Tibial nerve (tissue), 4 donors: ENCODE measurements at places on chromosomes 12 and 14. TPM values are rescaled to one million over a fixed set of nuclear protein-coding genes. Genes with fewer than 3 reads are reported as not detected.
A peak's percentile ranks its signal among the peaks of the same experiment; 100 is the strongest.

SMCO2 gene
- not detected for total RNA-seq

GRCh38 chr12:104201238-104202001 lies 14.2 kb upstream of the TXNRD1 start:
- no peaks in the 10 kb centered on the region for H3K4me1 ChIP-seq
- no peak for DNase-seq
- no peak overlapping the region for H3K4me3 ChIP-seq
- no peak overlapping the region for H3K27ac ChIP-seq

- H3K4me3 ChIP-seq: no peak overlapping the region
- DNase-seq: no peak
- no peaks in the 10 kb centered on the region for H3K27me3 ChIP-seq
- no peak overlapping the region for H3K27ac ChIP-seq
- no peaks in the 10 kb centered on the region for H3K36me3 ChIP-seq
- no peaks in the 10 kb centered on the region for H3K4me1 ChIP-seq
These were observed 135.3 kb downstream of the AEBP2 start for GRCh38 chr12:19574601-19575000.

GRCh38 chr12:126362493-126362892 lies 1297.3 kb downstream of the AACS start:
- no peak overlapping the region for H3K4me3 ChIP-seq
- no peak for DNase-seq
- H3K36me3 ChIP-seq: no peaks in the 10 kb centered on the region
- H3K27ac ChIP-seq: no peak overlapping the region
- H3K27me3 ChIP-seq: no peaks in the 10 kb centered on the region
- no peaks in the 10 kb centered on the region for H3K4me1 ChIP-seq

DNA sequence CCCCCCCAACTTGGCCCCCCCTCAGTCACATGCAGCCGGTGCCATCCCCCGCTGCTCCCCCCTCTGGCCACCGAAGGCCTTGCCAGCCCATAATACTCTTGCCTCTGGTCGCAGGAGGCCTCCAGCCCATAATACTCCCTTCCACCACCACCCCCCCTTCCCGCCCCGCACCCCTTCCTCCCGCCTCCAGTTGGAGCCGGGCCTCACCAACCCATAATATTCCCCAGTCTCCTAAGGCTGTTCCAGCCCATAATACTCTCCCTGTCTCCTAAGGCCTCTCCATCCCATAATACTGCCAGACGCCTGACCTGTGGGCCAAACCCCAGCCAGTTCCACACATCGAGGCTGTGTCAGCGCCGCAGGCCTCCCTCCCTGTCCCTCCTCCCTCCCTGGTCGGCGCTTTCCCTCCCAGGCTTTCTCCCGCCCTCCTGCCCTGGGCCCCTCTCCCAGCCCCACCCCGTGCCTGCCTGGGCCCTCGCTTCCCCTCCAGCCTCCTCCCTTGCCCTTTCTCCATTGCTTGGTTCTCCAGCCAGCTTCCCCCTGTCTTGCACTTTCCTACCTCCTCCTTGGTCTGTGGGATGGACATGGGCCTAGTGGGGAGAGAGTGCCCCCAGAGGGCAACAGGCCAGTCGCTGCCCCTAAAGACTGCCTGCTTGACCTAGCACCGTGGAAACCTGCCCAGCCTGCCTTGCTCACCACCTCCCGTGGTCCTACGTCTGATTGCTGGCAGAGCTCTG lies 6.8 kb upstream of the CHD4 start:
- H3K36me3 ChIP-seq: no peaks in the 10 kb centered on the region
- no peak overlapping the region for H3K4me3 ChIP-seq
- peak overlapping the region; percentile 96 for H3K27ac ChIP-seq

DNA sequence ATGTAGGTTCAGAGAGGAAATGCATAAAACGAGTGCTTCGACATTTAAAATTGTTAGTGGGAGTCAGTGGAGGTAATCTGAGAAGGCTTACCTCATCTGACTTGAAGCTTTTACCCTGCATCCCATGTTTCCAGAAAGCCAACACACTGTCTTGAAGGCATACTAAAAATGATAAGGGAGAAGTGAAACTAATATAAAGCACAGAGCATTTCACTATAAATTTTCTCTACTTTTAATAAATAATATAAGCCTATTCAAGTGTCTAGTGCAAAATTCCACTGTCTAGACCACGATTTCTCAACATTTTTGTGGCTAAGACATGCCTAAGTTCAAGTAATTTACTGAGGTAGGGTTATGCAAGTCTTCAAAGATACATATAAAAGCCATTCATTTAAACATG lies 29.1 kb upstream of the CDKL1 start:
- no peak overlapping the region for H3K27ac ChIP-seq
- H3K27me3 ChIP-seq: no peaks in the 10 kb centered on the region
- no peak for DNase-seq
- H3K4me1 ChIP-seq: no peaks in the 10 kb centered on the region
- H3K36me3 ChIP-seq: no peaks in the 10 kb centered on the region
